NCI-H2107 (cell line): ENCODE measurements at places on chromosomes 7 and 10.

- no peak for DNase-seq
Measured at GRCh38 chr10:3169673-3170072, 2.9 kb downstream of the PITRM1 start.

DNA sequence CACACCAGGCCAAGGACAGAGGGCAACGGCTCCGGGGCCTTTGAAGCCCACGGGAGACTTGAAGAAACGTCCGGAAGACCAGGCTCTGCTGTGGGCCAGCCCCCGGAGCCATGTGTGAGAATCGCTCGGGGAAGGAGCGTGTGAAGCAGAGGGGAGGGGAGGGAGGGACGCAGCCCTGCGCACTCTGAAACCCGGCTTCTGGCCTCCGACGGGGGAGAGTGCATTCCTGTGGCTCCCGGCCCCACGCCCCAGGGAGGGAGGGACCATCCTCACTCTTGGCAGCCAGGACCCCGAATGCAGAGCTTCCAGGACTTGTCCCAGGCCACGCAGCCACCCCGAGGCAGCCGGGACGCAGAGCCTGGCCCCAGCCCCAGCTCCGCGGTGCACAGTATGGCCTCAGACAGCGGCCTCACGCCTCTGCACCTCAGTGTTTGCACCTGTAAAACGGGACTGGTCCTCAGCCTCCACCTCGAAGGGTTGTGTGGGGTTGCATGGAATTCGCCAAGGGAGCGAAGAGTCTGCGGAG lies 67.4 kb downstream of the PDGFA start:
- no peak for DNase-seq

DNA sequence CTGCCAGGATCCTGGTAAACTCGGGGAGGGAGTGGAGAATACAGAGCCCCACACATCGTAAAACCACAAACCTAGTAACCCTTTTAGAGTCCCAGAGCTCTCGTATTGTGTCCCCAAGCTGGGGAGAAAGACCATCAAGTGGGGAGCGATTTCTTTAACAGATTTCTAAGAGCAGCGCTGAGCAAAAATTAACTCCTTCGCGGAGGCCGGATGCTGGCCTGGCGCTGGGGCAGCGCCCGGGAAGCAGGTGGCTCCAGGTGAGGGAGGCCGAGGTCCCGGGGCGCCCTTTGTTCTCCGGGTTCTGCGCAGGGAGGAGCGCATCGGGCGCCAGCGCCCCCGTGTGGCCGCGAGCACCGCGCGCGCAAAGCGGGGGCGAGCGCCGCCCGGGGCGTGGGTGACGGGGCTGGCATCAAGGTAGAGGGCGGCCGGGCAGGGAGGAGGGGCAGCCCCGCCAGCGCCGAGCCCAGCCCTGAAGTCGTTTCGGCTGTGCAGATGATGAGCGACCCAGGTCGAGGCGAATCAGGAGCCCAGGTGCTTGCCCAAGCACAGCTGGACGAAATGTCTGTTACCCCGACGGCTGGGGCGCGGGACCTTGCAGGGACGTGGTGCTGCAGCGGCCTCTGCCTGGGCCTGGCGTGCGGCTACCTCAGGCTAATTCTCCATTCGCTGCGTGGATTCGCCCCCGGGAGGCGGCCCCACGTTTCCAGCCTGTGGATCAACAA lies 10.4 kb upstream of the FGFR2 start:
- DNase-seq: no peak

DNA sequence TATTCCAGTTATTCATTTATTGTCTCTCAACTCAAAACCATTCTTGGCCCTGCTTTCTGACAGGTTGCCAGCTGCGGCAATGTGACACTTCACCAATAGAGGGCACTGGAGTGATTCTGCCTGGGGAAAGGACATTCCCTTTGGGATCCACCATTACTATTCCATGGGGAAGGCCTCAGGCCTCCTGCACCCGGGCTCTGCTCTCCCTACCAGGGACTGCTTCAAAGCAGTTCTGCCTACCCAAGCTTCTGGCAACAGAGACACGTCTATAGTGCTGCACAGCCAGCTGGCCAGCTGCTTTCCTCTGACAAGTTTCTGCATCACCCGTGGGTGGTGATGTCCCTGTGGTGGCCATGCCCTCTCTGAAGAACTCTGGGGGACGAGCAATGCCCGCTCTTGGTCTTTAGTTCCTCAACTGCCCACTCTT lies 163.8 kb downstream of the ELMO1 start:
- peak; percentile 12 for DNase-seq

GRCh38 chr10:58102897-58103296 lies 164.8 kb downstream of the IPMK start:
- DNase-seq: no peak

GRCh38 chr7:139948587-139949335 lies 114.0 kb downstream of the PARP12 start:
- DNase-seq: no peak

DNA sequence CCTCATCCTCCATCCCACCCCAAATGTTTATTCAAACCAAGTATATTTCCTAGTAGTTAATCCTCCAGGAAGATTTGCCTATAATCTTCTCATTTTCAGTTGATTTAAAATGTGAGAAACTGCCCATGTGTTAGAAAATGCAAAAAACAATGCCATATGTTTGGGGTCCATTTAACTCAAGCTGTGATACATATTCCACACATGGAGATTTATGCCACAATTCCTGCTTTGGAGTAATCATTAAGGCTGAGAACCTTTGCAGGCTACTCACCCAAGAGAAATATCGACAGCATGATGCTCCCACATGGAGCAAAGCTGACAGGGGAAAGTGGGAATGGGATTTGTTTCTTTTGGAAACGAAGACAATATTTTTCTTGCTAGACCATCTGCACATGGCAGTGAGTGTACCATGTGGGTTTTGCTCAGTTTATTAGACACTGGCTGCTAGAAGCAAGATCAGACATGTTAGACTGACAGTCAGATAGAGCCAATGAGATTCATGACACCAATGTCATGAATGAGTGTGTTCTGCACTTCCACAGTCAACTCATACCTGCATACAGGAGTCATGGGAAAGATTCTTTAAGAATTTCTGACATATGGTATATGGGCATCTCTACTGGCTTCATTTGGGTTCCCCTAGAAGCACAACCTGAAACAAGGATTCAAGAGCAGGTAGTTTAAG lies 3.4 kb upstream of the GRM8 start:
- DNase-seq: no peak

GRCh38 chr10:92690211-92690914 lies 608 bp downstream of the HHEX start:
- no peak for DNase-seq

- DNase-seq: no peak
Measured at GRCh38 chr7:100493476-100494264, 9.9 kb downstream of the NYAP1 start.
